ENCODE measurements at places on chromosomes 4 and X.

DNA sequence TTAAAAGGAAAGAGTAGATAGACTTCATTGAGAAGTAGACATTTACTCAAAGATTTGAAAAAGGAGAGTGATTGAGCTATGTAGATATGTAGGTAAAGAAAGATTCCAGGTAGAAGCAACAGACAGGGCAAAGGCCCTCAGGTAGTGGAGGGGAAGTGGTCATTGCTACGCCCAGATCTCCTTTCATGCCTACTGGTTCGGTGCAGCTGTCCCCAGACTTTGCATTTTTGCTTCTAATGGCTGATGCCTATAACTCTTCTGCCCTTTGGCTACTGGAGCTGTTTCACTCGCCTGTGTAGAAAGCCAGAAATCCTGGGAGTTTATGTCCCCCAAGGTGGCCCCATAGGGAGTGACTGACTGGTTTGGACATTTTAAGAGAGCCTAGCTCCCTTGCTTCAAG lies 16.9 kb upstream of the ARMCX2 start:
- DNase-seq = no peak

DNA sequence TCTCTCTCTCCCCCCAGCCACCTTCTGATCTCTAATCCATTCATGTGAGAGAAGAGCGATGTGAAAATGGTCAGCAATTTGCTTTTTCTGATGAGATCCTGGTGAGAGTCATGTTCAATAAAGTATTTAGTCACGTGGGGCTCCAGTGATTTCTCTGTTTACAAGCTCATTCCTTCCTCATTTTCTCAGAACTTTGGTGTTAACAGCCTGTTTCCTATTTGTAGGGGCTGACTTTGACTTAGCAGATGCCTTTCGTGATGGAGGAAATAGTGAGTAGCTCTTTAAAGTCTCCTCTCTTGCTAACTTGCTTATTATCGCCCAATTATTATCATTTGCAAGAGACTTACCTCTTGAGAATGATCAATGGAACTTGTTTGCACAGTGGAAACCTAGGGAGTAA lies 72.6 kb upstream of the CD99 start:
- no peak for DNase-seq

DNA sequence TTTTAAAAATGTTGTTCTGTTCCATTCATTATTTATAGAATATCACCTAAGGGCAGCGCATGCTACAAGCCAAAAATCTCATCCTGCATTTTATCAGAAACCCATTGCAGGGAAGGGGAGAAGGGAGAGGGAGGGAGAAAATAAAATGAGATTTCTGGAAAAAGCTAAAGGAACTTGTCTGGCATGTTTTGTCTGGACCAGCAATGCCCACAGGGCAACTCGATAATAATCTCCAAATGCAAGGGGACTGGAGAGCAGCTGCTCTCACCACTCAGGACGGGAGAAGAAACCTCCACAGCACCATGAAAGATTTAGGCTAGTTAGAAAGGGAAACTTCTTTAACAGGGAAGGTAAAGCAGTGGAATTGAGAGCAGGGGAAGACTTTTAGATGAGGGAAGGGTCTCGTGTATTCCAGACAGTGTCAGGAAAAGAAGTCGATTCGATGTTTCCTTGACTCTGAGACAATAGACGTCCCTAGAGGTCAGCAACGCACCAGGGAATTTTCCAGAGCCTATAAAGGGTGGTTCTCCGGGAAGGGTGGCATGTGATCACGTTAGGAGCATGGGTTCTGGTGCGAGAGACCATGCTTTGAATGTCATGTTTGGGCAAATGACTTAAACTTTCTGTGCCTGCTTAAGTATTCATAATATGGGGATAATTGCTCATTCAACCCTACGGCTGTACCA lies 132.2 kb upstream of the NDP start:
- DNase-seq = no peak

DNA sequence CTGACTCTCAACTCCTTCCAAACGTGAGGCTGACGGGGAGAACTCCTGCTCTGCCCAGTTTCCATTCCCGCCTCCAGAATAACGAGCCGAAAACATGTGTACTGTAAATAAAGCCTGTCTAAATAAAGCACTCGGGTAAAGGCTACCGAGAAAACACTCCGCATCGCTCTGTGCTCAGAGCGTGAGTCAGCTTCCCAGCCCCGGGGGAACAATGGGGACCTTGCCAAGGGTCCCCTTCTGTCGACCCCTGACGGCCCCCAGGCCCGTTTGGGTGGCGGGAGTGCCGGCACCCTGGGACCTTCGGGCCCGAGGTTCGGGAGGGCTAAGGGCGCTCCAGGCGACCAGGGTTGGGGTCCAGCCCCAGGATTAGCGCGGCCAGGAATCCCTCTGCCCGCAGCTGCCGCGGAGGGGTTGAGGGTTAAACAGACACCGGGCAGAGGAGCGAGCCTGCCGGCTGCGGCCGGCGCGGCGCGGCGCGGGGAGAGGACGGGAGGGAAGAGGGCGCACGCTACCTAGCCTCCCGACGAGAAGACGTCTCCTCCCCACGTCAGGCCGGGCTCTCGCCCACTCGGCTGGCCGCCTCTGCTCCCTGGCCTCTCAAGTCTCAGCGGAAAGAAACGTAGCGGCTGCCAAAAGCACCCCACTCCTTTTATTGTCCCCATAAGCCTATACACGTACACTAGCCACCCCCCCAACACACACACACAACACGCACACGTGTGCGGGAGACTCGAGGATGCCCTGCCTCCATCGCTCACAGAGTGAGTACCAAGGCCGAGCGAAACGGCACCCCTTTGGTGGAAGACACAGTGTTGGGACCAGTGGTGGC lies 85.5 kb downstream of the BCOR start:
- no peak for DNase-seq

DNA sequence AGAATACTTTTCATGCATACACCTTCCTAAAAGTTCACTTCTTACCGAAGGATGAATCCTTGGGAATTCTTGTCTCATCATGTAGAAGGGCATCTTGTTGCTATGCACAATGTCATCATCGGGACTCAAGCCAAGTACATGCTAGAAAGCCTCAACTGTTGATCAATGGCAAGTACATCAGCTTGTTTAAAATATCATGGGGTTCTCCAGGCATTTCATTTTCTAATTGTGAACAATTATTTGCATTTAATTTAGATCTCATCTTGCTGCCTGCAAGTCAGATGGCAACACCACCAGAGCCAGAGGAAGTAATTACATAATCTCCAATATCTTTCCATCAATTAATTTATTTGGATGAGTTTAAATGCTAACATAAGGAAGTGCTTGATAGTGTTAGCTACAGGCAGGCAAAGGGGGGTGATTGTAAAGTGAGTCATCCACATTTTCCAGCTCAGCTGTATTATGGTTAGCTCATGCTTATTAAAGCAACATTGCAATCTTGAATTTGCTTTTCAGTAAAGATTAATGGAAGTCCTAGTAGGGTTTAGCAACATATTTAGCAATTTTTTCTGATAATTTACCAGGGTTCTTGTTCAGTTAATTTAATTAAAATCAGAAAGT lies 356.5 kb downstream of the CBLL2 start:
- DNase-seq = no peak

DNA sequence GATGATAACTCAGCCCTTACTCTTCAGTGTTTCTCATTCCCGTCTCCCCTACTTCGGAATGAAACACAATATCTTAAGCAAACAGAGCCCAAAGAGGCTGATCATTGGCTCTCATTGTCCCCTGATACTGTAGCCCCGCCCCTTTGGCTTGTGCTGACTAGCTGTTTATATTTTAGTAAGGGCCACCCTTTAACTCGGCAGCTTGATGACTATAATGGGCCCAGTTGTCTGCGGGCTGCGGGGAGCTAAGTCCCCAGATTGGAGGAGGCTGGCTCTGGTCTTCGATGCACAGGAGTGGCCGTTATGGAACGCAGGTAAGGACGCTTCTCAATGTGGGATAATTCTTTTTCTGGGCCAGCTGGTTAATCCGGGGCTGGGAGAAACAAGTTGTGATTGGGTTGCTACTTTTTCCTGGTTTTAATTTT lies at the start of gene TRIM2:
Gene TRIM2, plus strand, starts transcription at position 197 of the 425 bp plus-strand sequence. Its CDS starts 88 bp downstream, at position 285.
- DNase-seq = no peak

DNA sequence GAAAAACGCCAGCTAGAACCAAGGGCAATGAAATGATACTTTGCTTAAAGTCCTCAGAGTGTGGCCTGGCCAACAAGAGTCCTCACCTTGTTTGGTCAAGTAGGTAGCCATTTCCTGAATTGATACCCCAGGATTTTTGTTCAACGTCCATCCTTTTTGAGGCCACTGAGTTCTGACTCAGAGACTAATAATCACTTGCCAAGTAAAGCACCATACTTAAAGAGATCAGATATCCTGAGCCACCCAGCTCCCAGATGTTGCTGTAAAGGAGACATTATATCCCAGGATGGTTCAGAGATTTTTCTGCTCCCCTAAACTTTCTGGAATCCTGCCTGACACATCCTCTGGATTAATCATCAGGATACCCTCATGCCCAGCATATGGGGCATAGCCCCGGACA lies 190.9 kb downstream of the RAP1GDS1 start:
- DNase-seq = no peak

DNA sequence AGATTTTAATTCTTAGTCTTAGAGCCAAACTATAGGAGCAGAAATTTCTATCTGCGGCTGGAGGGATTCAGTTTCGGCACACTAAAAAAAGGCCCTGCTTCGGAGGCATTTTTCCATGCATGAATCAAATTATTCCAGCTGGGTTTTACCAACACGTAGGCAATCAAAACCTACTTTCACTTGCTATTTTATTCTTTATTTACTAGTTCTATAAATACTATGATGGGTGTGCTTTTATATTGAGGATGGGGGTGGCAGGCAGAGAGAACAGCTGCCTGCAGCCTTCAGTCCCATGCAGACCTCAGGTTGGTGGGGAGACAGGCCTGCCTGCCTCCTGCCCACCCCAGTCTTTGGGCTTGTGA lies 609.8 kb downstream of the BCOR start:
- DNase-seq = no peak

DNA sequence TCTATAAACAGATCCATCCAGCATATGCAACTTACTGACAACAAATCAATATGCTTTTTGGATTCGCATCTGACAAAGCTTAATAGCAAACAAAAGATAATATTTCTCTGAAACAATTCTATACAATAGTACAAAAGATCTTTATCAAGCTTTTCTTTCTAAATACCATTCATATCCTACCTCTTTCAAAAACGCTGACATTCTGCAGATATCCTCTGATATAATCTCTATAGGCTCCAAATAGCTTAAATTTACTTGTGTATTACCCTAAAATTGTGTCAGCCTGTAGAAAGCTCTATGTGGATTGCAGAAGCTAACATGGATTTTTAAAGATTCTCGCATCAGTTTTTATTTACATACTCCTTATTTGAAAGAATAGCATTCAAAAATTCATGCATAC lies 260.6 kb downstream of the GASK1B start:
- DNase-seq = no peak

GRCh38 chrX:264634-265455 lies 16.3 kb upstream of the PLCXD1 start:
- DNase-seq = no peak

DNA sequence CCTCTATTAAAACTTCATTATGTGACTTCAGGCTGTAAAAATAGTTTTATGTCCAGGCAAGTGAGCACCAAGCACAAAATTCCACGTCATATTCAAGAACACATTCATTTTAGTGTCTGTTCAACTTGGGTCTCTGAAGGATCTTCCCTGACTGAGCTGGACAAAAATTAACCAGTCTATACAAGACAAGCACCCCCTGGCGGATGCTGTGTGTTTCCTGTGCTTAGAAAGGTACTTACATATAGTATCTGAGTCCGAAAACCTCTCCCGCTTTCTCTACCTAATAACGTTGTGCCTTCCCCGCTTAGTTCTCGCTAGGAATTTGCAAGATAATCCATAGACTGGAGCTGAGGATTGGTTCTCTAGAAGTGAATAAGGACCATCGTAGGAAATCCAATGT lies 2214.5 kb upstream of the TENM3 start:
- no peak for DNase-seq

DNA sequence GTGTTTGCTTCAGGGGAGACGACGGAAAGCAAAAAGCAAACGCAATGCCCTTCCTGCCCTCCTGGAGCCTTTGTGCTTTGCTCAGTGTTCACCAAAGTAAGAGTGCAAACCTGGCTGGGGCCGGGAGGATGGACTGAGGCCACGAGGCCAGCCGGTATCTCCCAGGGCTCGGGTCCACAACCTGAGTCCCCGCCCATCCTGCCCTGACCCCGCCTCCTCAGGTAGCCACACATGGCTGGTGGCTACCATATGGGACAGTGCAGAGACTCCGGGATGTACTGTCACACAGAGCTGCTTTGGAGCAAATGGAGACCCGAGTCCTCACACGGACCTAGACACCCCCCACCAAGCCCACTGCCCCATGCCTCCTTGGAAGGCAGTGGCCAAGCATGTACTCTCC lies 4.8 kb downstream of the ATP2B3 start:
- no peak for DNase-seq

GRCh38 chr4:16136311-16136710 lies 52.5 kb upstream of the PROM1 start:
- DNase-seq = no peak

DNA sequence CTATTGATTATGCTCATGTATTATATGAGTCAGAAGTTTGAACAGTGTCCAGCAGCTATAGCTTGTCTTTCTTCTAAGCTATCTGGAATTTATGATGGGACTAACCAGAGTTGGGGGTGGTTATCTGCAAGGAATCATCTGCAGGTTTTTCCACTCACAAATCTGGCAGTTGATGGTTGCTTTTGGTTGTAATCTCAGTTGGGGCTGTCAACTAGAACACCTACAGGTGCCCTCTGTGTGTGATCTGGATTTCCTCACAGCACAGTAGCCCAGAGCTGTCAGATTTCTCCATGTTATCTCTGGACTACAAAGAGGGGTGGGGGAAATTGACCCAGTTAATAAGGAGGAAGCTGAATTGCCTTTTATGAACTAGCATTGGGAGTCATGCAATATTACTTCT lies 51.4 kb upstream of the MAP9 start:
- DNase-seq = no peak

- no peak for DNase-seq
Measured at GRCh38 chr4:125741825-125742452, 427.2 kb downstream of the FAT4 start.

- DNase-seq = no peak
Measured at GRCh38 chrX:120749141-120749846, 119.4 kb upstream of the C1GALT1C1 start.
